Endothelial cell of umbilical vein (primary cell): ENCODE measurements at places on chromosomes 12 and 14.

- peak; percentile 37 for DNase-seq
Measured at GRCh38 chr12:42574851-42575266, 14.7 kb downstream of the PRICKLE1 start.

DNA sequence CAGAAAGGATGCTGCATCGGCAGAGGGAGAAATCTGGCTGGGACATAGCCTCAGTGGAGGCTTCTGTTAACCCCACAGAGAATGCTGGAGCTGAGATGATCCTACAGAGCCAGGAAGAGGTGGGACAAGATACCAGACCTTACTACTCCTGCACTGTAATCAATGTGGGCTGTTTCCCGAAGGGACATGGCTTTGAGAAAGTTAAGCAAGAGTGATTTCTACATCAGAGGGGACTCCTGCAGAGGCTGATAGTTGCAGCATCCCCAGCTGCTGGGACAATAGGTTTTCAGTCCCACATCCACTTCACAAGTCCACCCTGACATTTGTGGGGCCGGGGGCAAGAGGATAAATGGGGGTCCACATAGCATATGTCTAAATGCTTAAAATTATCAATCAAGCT lies 22.5 kb upstream of the CMKLR1 start:
- DNase-seq = no peak

GRCh38 chr12:27549801-27550652 lies 26.0 kb downstream of the PPFIBP1 start:
- DNase-seq = peak; percentile 89

- no peak for DNase-seq
Measured at GRCh38 chr12:43112101-43112920, 439.7 kb downstream of the ADAMTS20 start.

- no peak for DNase-seq
Measured at GRCh38 chr14:35222872-35223466, 69.2 kb upstream of the PSMA6 start.

- DNase-seq = no peak
Measured at GRCh38 chr14:68774771-68775613, 17.9 kb downstream of the ZFP36L1 start.

DNA sequence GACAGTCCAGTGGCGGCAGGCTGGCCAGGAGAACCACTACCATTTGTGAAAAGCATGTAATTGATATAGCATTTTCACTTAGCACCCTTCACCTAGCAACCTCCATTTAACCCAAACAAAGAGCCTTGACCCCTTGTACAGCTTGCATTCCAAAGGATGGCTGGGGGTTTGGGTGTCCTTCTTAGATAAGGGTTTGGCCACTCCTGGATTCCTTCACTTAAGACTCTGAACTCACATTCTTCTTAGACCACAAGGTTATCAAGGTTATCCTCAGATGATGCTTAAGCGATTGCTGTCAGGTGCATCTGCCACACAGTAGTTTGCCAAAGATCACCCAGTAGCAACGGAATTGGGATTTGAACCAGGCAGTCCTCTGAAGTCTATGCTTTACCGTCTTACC lies 102.8 kb downstream of the ZNF664 start:
- DNase-seq = no peak

DNA sequence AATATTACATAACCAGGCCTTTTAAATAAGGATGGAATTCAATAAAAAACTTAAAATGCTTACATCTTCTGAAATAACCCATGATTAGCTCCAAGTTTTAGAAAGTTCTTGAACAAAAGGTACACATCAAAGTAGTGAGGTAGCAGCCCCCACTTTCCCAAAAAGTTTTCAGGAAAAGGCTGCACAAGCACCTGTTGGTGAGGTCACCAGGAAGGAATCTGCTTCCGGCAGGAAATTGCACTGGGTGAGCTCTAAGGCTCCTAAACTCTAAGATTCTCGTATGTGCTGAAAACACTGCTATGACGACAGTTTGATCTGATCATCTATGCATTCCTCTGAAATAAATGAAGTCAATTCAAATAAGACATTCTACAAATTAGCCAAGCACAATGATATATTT lies 34.3 kb upstream of the TTC7B start:
- peak; percentile 82 for DNase-seq

DNA sequence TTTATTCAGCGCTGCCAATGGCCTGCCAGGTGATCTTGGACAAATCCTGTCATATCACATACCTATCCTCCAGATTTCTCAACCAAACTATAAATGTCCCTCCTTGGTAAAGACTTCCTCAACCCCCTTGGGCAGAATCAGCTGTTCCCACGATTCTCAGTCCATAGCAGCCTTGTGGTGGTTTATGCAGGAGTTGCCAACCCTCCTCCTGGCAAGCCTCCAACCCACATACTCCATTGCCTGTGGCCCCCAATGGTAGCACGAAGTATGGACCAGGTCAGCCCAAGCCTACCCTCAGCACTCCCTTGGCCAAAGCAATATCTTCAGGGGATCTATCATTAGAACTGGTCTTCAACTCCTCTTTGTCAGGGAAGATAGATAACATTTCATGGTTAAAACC lies 27.0 kb downstream of the FBLN5 start:
- no peak for DNase-seq
